ENCODE measurements at places on chromosomes 13 and 19. TPM values are rescaled to one million over a fixed set of nuclear protein-coding genes. Genes with fewer than 3 reads are reported as not detected.

Gene ZNF132
- polyA plus RNA-seq: 1.6 TPM

Gene CCDC169
- 0.23 TPM for polyA plus RNA-seq

Gene TINCR
- 0.71 TPM for polyA plus RNA-seq

GRCh38 chr19:17680230-17680722 is 7.9 kb downstream of the UNC13A start:
- no peak overlapping the region for H3K27ac ChIP-seq
- peaks cover 56% of the 10 kb centered on the region for H3K27me3 ChIP-seq
- no peak overlapping the region for H3K4me3 ChIP-seq

DNA sequence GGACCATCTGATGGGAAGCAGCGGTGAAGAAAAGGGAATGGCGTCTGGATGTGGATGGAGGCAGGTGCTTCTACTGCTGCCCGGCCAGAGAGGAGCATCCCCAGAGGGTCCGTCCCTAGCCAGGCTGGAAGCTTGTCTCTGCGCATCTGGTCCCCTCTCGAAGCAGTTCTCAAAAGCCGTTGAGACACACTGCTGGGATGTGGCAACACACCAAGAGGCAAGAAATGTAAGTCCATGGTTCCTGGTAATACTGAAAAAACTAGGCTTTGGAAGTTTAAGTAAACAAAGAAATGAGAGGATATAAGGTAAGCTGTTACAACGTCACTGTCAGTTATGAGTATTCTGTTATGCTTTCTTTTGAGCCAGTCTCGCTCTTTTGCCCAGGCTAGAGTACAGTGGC is 15.1 kb upstream of the FFAR2 start:
- peaks cover 4% of the 10 kb centered on the region for H3K27me3 ChIP-seq
- no peaks in the 10 kb centered on the region for H3K36me3 ChIP-seq
- DNase-seq: no peak
- H3K27ac ChIP-seq: no peak overlapping the region
- H3K4me1 ChIP-seq: no peaks in the 10 kb centered on the region
- H3K4me3 ChIP-seq: no peak overlapping the region

DNA sequence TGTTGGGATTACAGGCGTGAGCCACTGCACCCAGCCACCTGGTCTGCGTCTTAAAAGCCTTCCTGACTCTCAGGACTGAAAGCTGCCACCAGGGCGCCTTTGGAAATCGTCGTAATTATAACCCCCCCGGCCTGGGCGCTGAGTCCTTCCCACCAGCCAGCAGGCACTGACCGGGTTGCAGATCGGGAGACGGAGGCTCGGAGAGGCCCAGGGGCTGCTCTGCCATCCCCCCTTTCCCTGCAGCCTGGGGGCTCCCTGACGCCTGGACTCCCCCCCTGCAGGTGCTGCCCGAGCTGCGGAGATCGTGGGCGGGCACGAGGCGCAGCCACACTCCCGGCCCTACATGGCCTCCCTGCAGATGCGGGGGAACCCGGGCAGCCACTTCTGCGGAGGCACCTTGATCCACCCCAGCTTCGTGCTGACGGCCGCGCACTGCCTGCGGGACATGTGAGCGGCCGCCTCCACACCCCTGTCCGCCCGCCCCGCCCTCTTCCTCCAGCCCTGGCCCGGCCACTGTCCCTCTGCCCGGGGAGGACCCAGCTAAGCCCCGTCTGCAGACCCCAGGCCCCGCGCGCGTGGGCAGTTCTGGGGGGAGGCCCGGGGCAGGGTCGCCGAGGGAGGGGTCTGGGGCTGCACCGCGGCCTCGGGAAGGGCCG is 2.5 kb downstream of the PRTN3 start:
- H3K36me3 ChIP-seq: no peaks in the 10 kb centered on the region
- no peak for DNase-seq
- H3K27ac ChIP-seq: no peak overlapping the region
- no peak overlapping the region for H3K4me3 ChIP-seq
- no peaks in the 10 kb centered on the region for H3K4me1 ChIP-seq
- H3K27me3 ChIP-seq: peaks cover 19% of the 10 kb centered on the region
